ENCODE measurements at places on chromosomes 16 and 17.

DNA sequence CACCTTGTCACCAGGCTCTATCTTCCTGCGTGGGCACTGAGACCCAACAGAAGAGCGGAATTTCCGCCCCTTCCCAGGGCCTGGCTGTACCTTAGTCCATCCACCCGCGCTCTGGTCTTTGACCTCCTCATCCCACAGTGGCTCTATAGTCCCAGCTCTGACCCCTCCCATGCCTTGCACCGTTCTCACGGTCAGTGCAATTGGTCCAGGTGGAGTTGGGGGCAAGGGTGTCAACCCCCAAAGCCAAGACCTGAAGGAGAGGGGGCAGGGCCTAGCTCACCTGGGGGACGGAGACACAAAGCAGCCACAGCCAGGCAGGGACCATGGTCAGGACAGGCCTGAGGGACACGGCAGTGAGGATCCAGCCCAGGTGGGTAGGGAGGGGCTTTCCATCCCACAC lies 944 bp downstream of the CDH16 start:
- DNase-seq: no peak

- no peak for DNase-seq
Observed at GRCh38 chr17:34979650-34980352, 511 bp upstream of the LIG3 start.

DNA sequence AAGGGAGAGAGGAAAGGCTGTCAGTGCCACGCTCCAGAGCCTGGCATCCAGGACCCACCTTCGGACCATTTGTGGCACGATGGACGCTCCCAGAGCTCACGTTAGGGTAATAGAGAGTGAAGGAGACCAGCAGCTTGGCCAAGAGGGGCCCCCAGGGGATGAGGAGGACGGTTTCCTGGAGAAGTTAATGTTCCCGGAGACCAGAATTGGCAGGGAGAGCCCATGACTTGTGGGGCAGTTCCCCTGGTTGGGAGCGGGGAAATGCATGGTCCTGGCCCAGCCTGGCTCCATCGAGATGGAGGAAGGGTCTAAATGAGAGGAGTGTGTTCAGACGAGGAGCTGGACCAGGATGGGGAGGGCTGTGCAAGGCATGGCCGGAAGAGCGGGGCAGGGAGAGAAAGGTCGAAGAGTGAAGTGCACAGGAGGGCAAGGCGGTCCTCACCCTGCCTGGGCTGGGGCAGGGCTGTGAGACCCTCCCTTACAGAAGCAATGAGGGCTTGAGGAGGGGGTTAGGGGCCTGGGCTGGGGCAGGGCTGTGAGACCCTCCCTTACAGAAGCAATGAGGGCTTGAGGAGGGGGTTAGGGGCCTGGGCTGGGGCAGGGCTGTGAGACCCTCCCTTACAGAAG lies 2.9 kb upstream of the HIC1 start:
- no peak for DNase-seq

DNA sequence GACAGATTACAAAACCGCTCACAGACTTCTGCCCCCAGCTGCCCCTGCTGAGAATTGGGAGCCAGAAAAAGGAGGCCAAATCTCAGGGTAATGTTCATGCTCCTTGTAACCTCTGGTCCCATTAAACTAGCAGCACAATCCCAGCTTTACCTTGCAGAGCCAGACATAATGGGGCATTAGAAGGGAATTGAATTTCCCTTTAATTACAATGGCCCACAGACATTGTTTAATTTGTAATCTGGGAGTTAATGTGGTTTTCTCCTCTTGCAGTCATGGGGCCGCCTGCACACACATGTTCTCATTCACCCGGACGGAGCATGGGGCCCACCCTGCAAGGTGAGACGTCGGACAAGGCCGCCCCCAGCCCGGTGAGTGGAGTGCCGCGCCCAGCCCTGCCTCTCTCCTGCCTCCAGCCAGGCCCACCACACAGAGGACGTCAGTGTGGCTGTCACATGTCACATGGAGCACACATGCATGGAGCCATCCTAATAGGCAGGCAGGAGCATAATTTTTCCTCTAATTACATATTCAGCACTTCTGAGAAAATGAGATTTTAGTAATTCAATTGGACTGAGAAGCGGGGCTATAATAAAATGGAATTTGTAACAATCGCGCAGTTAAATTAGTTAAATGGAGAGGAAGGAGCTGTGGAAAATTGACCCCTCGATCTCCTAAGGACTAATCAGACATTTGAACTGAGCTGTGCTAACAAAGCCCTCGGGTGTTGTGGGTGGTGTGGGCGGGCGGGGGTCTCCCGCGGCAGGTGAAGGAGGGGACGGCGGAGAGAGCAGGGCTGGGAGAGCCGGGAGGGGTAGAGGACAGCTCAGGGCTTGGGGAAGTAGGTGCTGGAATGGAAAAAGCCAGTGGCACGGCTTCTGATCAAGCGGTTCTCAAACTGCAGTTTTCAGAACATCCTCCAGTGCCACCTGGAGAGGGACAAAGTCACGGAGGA lies 87.7 kb downstream of the ENGASE start:
- no peak for DNase-seq

GRCh38 chr17:44591206-44591605 lies 33.9 kb downstream of the FZD2 start:
- no peak for DNase-seq

DNA sequence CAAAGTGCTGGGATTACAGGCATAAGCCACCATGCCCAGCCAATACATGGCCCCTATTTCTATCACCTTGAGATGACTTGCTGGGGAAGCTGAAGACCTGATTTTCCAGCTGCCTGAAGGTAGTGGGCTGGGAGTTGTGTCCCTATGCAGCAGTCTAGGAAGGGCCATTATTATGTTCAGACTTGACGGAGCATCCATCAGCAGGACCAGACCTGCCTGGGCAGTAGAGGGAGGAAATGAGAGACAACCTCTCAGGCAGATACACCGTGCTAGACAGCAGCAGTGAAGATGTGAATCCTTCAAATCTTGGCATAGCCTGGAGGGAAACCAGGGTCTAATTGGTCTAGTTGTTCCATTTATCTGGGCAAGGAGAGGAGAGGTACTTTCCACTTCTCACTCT lies 35.6 kb upstream of the PHOSPHO1 start:
- DNase-seq: no peak

DNA sequence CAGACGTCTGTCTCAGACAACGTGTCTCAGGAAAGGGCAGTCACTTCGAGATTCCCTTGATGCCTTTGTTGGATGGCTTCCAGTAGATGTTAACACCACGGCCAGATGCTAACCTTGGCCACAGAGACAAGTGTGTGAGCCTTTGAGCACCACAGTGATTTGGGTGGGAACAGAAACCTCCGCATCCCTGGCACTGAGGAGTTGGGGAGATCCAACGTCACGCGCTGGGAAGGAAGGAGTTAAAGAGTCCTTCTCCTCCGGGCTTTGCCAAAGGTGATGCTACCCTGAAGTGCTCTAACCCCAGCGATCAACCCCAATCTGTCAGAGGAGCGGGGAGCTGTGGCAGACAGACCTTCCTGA lies 3.0 kb upstream of the ABR start:
- DNase-seq: no peak

DNA sequence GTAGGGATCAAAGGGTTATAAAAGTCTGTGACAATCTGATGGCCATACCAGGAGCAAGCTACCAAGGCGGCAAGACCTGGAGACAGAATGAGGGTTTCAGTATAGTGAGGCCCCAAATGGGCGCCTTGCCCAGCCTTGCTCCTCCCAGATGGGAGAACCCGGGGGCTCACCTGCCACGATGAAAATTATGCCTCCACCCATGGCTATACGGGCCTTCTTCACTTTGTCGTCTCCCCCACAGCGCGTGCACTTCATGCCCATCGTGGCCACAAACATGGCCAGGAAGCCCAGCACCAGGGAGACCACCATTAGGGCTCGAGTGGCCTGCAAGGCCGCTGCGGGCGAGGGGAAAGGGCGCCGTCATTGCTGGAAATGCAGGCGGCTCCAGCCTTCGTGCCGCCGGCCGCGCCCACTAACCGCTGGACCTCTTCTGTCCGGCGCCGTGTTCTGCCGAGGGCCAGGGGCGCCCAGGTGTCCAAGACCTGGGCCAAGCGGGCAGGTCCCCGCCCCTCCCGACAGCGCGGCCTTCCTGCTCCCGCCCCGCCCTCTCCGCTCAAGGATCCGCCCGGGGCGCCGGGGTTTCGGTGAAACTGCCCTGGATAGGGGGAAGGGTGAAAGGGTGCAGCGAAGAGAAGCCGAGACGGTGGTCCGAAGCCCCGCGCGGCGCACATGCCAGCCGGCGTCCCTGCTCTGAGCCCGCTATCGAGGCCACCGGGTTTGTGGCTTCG lies 1.5 kb downstream of the CLDN7 start:
- DNase-seq: peak; percentile 1

DNA sequence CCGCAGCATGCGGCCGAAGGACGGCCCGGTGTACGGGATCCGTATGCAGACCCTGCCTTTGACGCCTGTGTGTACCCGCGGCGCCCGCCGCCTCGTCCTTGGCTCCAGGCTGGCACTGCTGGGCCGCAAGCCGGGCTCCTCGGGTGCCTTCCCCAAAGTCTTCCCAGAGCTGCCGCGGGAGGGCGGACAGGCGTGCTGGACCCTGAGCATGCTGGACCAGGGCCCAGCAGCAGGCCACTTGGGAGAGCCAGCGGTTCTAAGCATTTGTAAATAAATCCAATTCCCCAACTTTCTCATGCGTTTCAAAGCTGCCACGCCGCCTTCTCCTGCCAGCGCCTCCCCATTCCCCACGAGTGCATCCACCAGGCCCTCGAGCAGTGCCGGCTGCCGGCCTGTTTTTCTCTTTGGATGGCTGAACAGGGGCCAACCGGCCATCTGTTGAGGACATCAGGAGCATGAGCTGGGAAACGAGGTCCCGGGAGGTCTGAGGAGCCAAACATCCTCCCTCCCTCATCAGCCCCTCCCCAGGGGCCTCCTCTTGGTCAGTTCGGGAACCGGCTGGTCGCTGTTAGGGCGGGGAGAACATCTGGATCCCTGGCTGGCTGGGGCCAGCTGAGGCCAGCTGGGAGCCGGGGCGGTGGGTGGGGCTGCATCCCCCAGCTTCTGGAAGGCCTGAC lies 20.5 kb upstream of the PABPN1L start:
- no peak for DNase-seq

GRCh38 chr16:57049678-57050077 lies 42.7 kb upstream of the CPNE2 start:
- no peak for DNase-seq

GRCh38 chr17:8611619-8612298 lies 18.8 kb downstream of the MYH10 start:
- DNase-seq: no peak

DNA sequence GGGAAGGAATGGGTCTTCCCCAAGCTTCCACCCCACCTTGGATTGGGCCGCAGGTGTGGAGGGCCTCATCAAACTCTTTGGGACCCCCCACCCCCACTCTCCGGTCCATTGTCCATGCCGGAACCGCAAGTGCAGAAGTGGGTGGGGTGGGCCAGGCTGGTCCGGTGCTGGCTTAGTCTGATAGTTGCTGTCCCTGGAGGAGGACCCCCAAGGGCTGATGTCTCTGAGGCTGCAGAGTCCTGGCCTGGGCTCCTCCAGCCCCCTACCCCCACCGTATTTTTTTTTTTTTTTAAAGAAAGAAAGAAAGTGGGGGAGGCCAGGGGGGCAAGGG lies 7.1 kb upstream of the ATXN7L3 start:
- no peak for DNase-seq

DNA sequence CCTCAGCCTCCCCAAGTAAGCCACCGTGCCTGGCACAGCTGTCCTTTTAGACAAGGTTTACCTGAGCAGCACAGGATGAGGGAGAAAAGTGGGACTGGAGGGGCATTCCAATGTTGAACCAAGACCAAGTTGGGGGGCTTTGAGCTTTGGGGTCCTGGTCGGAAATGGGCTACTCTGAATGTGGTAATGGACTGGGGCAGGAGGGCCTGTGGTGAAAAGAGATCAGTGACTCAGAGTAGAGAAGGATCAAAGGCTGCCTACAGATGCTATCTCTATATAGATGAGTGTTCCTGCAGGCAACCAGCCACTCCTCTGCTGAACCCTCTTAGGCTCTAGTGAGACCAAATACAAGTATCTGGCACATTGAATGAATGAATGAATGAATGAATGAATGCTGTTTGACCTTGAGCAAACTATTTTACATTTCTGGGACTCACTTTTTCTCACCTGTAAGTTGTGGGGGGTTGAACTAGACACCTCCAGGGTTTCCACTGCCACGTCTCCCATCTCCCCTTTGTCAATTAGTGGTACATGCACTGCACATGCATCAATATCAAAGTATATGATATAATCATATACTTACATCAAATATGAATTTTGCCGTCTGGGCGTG lies 26.3 kb upstream of the ETV4 start:
- DNase-seq: no peak

GRCh38 chr16:83774066-83774465 lies 33.7 kb upstream of the HSBP1 start:
- no peak for DNase-seq

GRCh38 chr17:48459070-48459844 lies 29.2 kb upstream of the SKAP1 start:
- no peak for DNase-seq

DNA sequence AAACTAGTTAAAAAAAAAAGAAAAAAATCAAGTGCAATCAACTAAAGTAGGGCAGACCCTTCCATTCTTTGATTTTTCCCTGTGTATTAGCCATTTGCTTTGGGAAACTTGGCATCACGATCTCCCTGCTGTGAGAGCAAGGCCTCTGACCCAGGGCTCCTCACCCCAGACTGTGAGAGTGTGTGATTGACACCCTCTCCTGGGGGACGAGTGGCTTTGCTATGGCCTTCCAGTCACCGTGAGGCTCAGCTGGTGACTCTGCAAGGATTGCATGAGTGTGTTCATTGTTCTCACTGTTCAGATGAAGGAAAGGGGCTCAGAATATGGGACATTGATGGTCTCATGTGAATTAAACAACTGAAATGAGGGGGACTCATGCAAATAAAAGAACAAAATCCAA lies 69.0 kb upstream of the BCAR1 start:
- DNase-seq: no peak

GRCh38 chr17:73595068-73595467 lies 49.2 kb downstream of the SDK2 start:
- no peak for DNase-seq

DNA sequence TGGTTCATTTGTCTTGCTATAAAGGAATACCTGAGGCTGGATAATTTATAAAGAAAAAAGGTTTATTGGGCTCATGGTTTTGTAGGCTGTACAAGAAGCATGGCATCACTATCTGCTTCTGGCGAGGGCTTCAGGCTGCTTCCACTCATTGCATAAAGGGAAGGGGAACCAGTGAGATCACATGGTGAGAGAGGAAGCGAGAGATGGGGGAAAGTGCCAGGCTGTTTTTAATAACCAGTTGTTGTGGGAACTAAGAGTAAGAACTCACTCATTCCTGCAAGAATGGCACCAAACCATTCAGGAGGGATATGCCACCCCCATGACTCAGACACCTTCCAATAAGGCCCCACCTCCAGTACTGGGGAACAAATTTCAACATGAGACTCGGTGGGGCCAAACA lies 24.3 kb downstream of the SPECC1 start:
- no peak for DNase-seq

GRCh38 chr17:17417718-17418181 lies 59.0 kb upstream of the MED9 start:
- no peak for DNase-seq

- DNase-seq: no peak
Observed at GRCh38 chr17:27762527-27763305, 37.6 kb downstream of the NOS2 start.

DNA sequence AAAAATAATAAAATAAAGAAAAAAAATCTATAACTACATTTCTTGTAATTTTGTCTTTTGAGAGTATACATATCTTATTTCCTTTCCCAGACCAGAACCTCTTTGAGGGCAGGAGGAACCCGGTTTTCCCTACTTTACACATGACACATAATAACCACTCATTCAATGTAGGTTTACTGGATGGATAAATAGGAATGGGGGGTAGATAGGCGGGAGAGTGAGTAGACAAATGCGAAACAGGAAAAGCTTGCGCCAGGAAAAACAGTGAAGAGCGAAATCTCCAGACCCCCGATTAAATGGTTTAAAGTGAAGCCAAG lies 515 bp upstream of the GOSR2 start:
- DNase-seq: no peak
